ENCODE measurements at places on chromosomes 4 and X.

DNA sequence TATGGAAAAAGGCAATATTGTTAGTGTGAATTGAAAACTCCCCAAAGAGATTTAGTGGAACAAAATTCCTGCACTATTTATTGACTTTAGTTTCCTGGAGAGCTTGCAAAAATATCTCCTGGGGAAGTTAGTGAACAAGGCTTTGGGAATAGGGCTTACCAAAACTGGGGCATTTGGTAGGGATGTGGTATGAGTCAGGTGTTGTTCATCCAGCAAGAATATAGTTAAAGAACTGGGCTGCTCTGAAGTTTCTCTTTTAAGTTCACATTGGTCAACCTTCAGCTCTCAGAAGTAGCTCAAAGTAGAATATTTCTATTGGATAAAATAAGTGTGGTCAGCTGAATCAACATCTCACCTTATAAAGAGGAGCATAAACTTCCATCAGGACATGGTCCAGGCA is 185.0 kb downstream of the CPE start:
- no peak for DNase-seq

GRCh38 chr4:108270466-108271450 is 102.0 kb upstream of the LEF1 start:
- no peak for DNase-seq

GRCh38 chr4:26081795-26082498 is 167.9 kb downstream of the SMIM20 start:
- DNase-seq = peak; percentile 69

DNA sequence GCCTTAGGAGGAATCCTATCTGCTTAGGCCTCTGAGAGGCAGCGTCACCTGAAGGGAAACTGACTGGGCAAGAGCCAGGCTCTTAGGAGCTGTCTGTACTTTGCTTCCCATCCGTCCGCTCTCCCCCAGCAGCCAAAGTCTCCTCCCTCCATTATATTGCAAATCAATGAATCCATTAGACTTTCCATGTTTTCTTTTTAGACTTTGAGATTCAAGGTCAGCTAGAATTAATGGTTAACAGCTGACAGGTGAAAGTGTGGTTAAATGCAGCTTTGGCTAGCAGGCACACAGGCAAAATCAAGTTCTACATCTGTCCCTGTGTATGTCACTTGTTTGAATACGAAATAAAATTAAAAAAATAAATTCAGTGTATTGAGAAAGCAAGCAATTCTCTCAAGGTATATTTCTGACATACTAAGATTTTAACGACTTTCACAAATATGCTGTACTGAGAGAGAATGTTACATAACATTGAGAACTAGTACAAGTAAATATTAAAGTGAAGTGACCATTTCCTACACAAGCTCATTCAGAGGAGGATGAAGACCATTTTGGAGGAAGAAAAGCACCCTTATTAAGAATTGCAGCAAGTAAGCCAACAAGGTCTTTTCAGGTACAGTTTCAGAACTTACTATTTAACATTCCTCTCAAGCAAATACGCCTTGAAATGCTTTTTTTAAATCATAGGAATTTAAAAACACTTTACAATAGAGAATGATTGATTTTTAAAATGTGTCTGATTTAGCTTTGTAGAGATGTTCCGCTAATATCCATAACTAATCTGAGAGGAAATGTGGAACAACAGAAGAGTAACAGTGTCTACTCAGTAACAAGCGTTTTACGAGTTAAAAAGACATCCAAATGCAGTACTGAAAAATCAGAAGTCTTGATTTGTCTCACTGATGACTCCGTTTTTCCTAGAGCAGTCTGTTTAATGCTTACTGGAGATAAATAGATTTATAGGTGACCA is at the start of gene F11:
F11 (plus strand) TSS at position 507 of the 970 bp plus-strand sequence. CDS start 948 bp downstream, outside the sequence.
- DNase-seq = no peak

GRCh38 chr4:184528051-184528450 is 53.7 kb upstream of the IRF2 start:
- no peak for DNase-seq

DNA sequence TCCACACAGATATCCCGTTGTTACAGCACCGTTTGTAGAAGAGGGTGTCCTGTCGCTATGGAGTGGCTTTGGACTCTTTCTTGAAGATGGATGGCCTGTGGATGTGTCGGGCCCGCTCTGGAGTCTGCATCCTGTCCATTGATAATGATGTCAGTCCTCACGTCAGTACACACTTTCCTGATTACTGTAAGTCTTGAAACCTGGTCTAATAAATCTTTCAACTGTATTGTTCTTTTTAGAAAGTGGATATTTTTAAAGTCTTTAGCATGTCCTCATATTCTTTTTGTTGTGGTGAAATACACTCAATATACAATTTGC is 14.9 kb downstream of the MSANTD1 start:
- no peak for DNase-seq

- DNase-seq = no peak
These were observed 91.4 kb upstream of the MAD2L1 start for GRCh38 chr4:120158046-120158445.

- no peak for DNase-seq
These were observed 69.3 kb downstream of the YIPF6 start for GRCh38 chrX:68568136-68568535.

DNA sequence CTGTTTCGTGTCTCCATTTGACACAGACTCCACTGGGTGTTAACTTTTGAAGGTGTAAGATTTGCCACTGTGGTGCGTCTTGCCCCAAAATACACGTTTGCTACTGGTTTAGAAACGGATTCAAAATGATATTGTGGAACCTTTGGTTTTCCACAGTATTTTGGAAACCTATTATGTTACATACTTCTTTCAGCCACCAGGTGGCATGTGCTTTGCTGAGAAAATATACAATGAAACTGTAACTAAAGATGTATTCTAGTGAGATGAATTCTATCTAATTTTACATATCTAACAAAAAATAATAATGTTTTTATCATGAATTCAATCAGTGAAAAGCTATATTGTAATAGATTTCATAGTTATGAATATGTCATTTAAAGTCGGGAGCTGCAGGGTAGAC is 28.4 kb upstream of the SLITRK4 start:
- peak; percentile 8 for DNase-seq

GRCh38 chr4:2057382-2058065 is 1.6 kb upstream of the NAT8L start:
- DNase-seq = no peak

DNA sequence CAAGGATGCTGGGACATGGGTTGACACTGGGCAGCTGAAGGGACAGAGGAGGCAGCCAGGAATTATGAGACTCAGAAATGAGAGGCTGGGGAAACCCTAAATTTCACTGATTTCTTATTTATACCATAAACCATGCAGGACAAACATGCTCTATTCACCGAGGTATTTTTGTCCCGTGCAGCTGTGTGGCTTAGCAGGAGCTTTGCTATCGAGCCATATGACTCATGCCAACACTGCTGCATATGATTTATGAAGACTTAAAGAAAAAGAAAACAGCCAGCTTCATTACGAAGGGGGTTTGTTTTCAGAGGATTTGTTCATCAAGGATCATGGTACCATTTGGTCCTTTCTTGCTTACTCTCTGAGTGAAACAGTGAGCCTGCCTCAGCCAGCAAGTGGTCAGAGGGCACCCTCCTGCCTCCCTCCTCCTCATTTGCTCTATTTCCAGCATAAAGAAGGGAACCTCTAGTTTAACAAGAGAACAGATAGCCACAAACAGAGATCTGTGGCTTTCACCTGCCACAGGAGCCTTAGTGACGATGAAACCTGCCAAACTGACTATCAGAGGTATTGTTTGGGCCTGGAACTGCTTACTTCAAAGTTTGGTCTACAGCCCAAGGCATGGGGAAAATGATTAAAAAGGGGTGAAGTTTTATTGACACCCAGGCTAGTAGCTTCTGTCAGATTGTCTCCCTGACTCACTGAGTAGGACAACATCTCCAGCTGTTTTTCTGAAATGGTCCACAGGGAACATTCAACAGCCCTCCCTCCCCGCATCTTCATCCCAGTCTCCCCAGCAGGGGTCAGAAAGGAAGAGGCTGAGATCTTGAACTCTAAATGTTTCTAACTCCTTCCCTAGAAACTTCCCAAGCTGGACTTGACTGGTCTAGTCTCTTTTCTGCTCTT is 80.1 kb upstream of the MAML3 start:
- DNase-seq = no peak

GRCh38 chr4:108398836-108399235 is 221.5 kb upstream of the RPL34 start:
- DNase-seq = no peak

GRCh38 chr4:185708348-185708747 is 103.6 kb downstream of the SORBS2 start:
- no peak for DNase-seq

GRCh38 chrX:119753001-119753400 is 5.4 kb upstream of the SOWAHD start:
- DNase-seq = no peak

DNA sequence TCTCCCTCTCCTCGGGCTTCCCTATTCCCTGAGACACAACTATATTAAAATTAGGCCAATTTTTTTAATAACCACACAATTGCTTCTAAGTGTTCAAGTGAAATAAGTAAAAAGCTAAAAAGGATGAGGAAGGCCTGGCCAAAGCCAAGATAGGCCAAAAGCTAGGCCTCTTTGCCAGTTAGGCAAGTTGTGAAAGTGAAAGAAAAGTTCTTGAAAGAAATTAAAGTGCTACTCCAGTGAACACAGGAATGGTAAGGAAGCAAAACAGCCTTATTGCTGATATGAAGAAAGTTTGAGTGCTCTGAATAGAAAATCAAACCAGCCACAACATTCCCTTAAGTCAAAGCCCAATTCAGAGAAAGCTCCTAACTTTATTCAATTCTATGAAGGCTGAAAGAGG is 114.2 kb upstream of the FAT4 start:
- no peak for DNase-seq

- DNase-seq = peak; percentile 6
These were observed 2.4 kb downstream of the ANKRD50 start for GRCh38 chr4:124710015-124710741.

DNA sequence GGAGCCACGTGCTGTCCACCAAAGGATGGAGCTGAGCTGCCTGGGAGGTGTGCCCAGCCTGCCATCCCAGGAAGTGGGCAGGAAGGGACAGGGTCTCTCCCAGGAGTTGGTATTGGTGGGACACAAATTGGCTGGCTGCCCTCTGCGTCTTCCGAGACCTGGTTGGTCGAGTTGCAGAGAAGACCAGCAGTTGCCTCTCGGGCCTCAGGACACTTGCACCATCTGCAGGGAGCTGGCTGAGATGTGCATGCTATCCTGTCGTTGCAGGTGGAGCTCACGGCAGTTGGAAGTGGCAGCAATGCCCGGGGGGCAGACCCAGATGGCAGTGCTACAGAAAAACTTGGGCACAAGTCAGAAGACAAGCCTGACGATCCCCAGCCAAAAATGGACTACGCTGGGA is 30.2 kb downstream of the BCORL1 start:
- DNase-seq = no peak

- no peak for DNase-seq
These were observed 82.9 kb upstream of the BANK1 start for GRCh38 chr4:101707596-101707995.

DNA sequence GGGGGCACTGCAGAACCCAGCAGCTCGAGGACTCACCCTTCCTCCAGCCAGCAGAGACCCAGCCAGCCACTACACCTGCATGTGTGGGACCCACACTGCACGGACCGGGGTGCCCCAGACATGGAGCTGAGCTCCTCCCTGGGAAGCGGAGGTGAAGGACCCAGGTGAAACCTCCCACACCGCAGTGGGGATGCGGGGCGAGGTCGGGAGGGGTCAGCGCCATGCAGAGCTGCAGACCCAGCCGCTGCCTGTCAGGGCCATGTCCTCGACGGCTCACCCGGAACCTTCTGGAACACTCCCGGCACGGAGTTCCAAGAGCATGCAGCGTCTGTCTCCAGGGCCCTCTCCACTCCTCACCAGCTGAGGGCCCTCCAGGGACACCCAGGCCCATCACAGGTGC is 42.6 kb downstream of the GAK start:
- DNase-seq = no peak

GRCh38 chr4:177569434-177569833 is 127.2 kb upstream of the AGA start:
- DNase-seq = no peak

DNA sequence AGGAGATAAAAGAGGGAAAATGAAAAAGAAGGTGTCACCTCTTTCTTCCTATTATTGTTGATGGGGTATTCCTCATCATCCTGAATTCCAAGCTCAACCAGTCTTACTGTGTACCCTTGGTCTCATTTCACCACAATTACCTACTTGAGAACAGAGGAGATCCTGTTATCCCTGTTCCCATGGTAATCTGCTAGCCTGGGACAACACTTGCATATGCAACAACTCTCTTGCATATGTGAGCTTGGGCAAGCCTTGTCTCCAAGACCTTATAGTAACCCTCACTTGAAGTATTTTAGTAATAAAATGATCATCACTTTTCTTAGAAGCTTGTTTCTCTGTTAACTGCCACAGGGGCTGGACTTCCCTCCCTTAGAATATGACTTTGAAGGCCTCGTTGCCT is 253.7 kb downstream of the NAP1L3 start:
- no peak for DNase-seq

- DNase-seq = peak; percentile 77
These were observed 68.7 kb downstream of the APBB2 start for GRCh38 chr4:41145571-41146078.

GRCh38 chrX:70411475-70411874 is 11.6 kb upstream of the GDPD2 start:
- no peak for DNase-seq

GRCh38 chr4:169249214-169249973 is 21.4 kb downstream of the SH3RF1 start:
- no peak for DNase-seq

DNA sequence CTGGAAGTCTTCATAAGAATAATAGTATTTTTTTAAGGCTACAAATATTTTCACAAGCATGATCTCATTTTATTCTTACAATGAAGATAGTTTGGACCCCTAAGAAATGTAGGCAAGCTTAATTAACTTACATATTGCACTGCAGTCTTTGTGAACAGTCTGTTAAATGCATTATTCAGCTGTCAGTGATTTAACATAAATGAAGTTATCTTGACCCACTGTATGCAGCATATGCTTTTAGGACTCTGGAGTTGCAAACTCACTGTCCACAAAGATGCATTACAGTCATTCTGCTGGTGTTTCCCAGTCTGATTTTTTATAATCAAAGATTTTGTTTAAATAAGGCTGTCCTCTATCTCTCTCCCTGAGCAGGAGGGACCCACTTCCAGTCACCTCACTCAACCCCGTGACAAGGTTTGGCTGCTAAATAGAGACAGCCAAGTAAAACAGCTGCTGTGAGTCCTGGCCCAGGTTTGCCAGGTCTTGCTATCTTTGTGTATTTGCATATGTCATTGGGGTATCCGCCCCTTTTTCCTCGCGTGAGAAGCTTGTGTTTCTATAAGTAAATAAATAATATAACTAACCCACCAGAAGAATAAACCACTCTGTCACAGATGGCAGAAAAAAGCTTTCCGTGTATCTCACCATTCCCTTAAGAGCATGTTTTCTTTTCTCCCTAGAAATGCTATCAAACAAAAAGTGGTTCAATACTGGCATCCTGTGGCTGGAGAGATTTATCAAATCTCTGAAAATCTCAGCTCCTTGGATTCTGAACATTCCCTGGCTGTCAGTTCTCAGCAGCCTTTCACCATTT is 67.0 kb downstream of the SLC7A11 start:
- DNase-seq = no peak

GRCh38 chrX:46251755-46252154 is 293.5 kb downstream of the ZNF674 start:
- DNase-seq = no peak

- peak; percentile 29 for DNase-seq
These were observed 254.5 kb downstream of the SPRY1 start for GRCh38 chr4:123651066-123651465.
